GM13976 (cell line): ENCODE measurements at places on chromosomes 12 and 14.

GRCh38 chr12:93982771-93983315, 165.5 kb upstream of the PLXNC1 start:
- no peak for DNase-seq

DNA sequence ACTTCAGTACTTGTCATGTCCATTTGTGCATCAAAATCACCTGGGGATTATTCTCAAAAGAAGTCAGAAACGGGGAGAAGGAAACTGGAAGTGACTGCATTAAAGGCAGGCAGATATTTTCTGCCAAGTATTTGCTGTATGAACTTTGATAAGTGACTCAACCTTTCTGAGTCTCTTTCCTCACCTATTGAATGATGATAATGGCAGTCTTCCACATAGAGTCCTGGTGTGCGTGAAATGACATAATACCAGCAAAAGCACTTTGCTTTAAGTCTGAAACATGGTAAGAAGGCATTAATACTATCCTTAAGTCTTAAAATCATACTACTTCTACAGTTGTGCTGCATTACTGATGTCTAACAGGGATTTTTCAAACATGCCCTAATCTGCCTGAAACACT, 278.5 kb downstream of the ADAMTS20 start:
- DNase-seq, result no peak

DNA sequence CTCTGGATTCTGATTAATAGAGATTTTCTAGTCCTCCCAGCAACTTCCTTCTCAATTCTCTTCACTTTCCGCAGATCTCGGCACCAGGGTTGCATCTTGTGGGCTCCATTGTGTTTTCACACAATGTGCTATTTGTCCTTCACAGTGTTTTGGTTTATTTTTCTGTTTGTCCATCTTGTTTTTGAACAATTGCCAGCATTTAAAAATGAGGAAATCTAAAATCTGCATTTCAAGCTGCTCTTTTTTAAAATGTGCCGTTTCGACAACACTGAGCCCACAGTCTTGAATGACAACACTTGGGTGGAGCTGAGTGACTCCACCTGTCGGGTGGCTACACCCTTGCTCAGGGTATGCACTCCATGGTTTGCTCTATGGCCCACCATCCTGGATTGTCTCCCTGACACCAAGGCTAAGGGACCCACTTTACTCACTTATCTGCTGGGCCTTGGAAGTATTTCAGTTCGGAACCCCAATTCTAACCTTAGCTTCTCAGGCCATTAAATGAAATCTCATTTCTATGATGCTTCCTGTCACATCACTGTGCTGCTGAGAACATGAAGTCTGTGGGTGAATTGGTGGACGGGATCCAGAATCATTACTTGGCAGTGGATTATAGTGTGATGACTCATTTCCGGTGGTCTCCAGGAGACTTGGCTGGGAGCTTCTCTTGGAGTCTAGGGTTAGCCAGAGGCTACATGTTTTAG, 3.4 kb upstream of the MYRFL start:
- no peak for DNase-seq

- DNase-seq, result no peak
Measured at GRCh38 chr12:27164330-27165040, 79.6 kb upstream of the STK38L start.

- no peak for DNase-seq
Measured at GRCh38 chr12:45989287-45989686, 1.1 kb downstream of the SCAF11 start.

GRCh38 chr12:130651188-130651959, 64.7 kb downstream of the RIMBP2 start:
- no peak for DNase-seq

DNA sequence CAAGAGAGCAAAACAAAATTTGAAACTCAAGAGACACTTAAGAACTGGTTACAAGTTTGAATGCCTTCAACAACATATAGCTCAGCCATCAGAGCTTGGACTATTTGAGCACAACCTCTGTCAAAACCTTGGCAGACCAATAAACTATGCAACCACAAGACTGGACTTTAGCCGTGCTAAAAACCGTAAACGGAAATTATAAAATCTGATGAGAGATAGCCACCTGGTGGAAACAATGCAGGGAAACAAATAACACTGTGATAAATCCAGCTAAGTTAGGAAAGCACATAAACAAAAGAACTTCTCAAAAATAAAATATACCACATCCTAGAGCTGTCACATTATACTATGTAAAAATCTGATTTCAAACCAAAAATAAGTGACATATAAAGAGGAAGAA, 1074.2 kb upstream of the NOVA1 start:
- DNase-seq, result no peak

GRCh38 chr12:109820816-109821381, 12.3 kb downstream of the TRPV4 start:
- no peak for DNase-seq
